Activated T-helper 1 cell treated with anti-CD3 and anti-CD28 coated beads, Interleukin-2, amount 50 U/mL, for 16 hours (primary cell): ENCODE measurements at places on chromosomes 2 and 18.

GRCh38 chr18:3604498-3605408 is 154.8 kb downstream of the TGIF1 start:
- no peak for DNase-seq

DNA sequence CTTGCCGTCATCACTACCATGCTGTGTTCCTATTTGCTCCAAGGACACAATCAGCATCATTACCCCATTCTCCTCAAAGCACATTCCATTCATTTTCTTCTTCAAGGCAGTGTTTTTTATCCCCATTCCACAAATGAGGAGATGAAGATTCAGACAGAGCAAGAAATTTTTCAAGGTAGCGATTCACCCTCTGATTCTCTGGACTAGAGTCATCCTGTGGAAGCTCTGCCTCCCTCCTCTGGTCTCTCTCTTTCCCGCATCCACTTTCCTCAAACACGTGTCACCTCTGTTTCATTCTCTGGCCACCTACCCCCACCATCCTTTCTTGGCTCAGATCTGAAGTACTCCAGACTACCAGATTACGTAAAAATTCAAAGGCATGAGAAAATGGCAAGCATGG is 297.9 kb downstream of the SOX11 start:
- DNase-seq: no peak

DNA sequence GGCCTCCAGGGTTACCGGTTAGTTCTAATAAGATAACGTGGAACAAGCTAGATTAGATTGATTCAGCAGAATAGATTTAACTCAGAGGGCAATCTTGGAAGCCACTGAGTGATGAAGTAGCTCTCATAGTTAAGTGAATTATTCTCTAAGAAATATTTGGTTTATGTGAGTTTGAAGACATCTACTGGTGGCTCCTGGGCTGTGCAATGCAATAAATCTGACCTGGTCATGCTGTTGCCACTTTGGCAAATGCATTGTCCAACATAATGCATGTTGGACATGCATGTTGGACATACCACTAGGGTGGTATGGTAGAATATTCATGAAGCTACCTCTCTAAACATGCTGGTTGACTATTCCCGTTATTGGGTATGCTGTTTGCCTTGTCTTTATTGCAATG is 493.7 kb upstream of the VRK2 start:
- DNase-seq: no peak

- no peak for DNase-seq
These were observed 197.4 kb downstream of the HAUS1 start for GRCh38 chr18:46301571-46301970.

GRCh38 chr2:143458258-143459190 is 329.3 kb downstream of the ARHGAP15 start:
- DNase-seq: no peak

GRCh38 chr2:227848586-227848985 is 22.8 kb upstream of the DAW1 start:
- no peak for DNase-seq

DNA sequence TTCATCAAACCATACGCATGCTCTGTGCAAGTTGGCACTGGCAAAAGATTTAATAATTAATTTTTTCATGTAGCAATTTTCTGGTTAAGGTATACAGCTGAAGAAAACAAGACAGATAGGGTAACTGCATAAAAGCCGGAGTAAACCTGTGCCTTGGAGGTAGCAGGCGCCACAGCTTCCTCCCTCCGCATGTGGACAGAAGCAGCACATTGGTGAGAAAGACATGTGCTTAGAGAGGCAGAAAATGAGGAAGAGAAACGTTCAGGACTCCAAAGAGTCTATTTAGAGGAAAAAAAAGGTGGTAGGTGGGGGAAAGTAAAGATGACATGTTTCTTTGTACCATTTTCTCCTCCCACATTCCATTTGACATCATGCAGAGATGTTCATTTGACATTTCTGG is 9.3 kb downstream of the ST6GAL2 start:
- no peak for DNase-seq
